ENCODE measurements at places on chromosomes 5 and 9.

- peak; percentile 27 for DNase-seq
Observed at GRCh38 chr9:16316911-16317817, 553.3 kb downstream of the BNC2 start.

- no peak for DNase-seq
Observed at GRCh38 chr5:135313405-135313804, 85.6 kb downstream of the MACROH2A1 start.

- DNase-seq: no peak
Observed at GRCh38 chr5:96001262-96001661, 39.6 kb upstream of the ELL2 start.

GRCh38 chr9:94280409-94280989 lies 21.4 kb downstream of the ZNF169 start:
- no peak for DNase-seq

DNA sequence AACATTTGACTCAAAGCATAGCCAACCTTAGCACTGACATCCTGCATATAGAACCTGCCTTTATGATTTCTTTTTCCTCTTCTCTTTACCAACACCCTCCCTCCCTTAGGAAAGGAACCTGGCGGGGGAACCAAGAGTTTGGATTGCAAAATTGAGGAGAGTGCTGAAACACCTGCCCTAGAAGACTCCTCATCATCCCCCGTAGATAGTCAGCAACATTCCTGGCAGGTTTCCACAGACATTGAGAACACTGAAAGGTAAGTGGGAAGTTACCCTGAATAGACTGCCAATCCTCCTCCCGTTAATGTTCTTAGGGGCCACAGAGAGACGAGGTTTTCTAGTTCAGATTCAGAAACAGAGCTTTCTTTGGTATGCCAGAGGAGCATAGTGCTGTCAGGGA lies 88.8 kb downstream of the RGS7BP start:
- DNase-seq: no peak

GRCh38 chr9:114228016-114228808 lies 72.9 kb downstream of the COL27A1 start:
- DNase-seq: no peak

DNA sequence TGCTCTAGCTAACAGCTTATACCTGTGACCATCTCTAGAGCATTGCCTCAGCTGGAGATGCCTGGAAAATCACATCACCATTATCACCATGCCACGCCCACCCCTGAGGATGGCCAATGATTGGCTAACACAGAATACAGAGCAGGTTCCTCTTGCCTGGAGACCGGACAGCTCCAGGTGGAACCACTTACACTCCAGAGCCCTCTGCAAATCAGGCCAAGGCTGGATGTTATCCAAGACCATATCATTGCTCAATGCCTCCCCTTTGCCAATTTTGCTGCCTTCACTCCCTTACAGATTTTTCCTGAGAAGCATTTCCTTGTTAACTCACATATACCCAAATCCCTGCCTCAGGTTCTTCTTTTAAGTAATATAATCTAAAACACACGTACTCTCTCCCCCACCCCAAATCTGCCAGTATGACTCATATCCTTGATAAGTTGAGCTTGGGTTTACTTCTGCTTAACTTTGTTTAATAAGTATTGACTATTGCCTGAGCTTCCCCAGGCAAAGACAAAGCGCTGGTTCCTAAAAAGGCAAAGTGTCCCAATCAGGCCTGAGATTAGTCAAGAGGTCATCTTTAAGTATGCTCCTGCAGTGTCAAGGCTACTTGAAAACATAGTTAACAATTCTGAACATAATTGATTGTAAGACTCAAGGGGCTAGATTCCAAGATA lies 309.6 kb downstream of the EPB41L4A start:
- DNase-seq: no peak

DNA sequence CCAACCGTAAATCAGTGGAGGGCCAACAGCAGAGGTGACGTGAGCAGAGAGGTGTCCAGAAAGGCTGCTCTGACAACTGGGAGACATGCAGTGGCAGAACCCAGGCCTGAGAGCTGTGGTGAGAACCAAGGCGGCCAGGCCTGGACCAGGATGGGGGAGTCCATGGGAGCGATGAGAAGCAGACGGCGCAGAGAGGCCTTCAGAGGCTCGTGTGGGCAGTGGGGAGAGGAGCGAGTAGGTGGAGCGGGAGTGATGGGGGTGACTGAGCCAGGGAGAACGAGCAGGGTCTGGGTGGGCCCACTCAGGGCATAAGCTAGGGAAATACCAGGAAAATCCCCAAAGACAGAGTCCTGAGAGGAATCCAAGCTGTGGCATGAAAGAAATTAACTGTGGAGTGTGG lies 7.9 kb upstream of the IL3 start:
- peak; percentile 6 for DNase-seq

- DNase-seq: no peak
Observed at GRCh38 chr9:13013991-13014883, 239.4 kb downstream of the LURAP1L start.

GRCh38 chr9:1747417-1747967 lies 267.7 kb upstream of the SMARCA2 start:
- no peak for DNase-seq

GRCh38 chr5:109291090-109291489 lies 118.7 kb downstream of the PJA2 start:
- DNase-seq: no peak

GRCh38 chr5:131550606-131551005 lies 84.4 kb downstream of the RAPGEF6 start:
- no peak for DNase-seq

GRCh38 chr9:89625721-89626687 lies 21.2 kb downstream of the GADD45G start:
- no peak for DNase-seq

GRCh38 chr5:132487841-132488555 lies 2.6 kb downstream of the IRF1 start:
- peak; percentile 50 for DNase-seq

DNA sequence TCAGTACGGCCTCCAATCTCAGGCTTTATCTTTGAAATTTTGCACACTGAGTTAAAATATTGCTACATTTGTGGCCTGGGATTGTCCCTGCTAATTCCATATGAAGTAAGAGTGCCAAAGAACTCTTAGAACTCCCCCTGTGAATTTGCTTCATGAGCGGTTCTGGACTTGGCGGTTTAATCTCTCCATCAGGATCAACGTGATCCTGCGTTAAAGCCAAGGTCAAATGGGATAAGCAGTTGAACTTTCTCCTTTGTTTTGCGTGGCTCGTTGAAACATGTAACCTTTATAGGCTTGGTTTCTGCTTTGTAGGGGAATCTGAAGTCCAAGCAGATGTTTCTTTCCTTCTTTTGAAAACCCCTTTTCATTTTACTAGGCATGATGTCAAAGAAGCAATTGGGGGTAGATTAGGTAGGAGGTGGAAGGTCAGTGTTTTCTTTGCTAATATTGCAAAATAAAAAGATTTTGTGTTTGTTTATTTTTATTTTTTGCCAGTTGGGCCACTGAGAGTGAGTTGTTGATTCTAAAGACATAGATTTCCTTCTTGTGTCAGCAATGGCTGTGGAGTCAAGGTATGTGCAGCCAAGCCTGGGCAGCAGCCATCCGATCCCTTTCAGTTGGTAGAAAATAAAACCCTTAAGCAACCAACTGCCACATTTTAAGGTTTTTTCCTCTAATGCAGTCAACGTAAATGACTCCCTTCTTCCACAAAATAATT lies 390.8 kb downstream of the NNT start:
- no peak for DNase-seq

DNA sequence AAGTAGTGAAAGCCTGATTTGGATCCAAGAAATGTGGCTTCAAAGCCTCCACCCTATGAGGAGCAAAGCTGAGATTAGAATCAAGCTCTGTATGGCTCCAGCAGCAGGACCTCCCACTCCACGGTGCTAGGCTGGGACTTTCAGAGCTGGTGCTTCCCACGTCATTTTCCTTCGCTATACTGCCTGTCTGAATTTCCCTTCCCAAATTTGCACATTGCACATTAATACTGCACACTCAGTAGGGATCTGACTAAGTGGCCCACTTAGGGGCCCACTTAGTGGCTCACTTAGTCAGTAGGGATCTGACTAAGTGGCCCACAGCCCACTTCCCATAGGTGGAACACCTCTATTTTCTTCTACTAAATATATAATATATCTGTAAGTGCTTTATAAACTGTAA lies 14.1 kb upstream of the SPDL1 start:
- DNase-seq: no peak

- peak; percentile 73 for DNase-seq
Observed at GRCh38 chr9:125446561-125447094, 185.0 kb downstream of the GAPVD1 start.

- DNase-seq: peak; percentile 28
Observed at GRCh38 chr9:135602789-135603481, 36.4 kb downstream of the GLT6D1 start.

GRCh38 chr9:23496489-23497136 lies 329.4 kb downstream of the ELAVL2 start:
- DNase-seq: no peak

DNA sequence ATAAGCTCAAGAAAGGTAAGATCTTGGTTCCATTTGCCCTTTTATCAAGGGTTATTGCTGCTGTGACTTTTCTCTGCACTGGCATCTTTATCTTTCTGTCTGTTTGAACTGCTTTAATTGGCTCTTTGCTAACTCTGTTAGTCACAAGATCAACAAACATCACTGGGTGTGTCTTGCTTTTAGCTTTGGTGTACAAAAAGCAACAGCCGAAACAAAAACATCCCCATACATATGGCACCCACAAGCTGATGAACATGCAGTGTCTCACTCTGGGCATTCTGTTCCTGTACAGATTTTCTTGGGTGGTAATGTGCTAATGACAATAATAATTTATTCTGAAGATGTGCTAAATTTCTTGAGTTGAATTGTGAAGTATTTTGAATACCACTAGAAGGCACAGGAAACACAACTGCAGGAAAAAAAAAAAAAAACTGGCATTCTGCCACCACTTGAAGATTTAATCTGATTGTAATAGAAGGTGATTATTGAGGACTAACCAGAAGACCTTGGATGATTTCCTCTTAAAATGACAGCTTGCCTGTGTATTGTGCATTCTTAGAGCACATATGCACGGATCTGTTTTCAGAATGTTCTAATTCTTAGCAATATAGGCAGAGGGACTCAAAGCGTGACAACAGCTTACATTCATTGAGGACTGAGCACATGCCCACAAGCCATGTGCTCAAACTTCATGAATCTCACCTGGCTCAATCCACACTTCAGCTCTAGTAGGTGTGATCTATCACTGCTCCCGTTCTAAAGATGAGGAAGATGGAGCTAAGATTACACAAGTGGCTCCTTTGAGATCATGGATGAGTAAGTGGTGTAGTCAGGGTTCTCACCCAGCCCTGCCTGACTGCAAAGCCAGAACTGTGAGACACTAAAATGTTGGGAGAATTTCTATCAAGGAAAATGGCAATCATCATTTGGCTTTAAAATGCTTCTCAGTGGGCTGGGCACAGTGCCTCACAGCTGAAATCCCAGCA lies 96.4 kb downstream of the EBF1 start:
- no peak for DNase-seq

DNA sequence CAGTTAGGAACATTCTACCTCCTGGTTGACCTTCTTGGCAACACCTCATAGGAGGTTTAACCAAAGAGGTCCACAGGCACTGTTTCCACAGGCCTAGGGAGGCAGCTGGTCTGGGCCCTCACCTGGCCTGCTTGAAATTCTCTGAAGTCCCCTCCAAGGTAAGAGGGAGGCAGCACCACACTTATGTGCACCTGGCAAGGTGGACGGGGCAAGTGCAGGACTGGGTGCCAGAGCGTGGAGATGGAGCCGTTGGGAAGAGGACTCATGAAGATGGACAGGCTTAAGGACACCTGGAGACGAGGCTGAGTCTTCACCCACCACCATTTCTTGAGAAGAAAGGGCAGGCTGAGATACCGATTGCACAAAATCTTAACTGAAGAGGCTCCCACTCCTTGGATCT lies 6.6 kb upstream of the BARHL1 start:
- DNase-seq: no peak

DNA sequence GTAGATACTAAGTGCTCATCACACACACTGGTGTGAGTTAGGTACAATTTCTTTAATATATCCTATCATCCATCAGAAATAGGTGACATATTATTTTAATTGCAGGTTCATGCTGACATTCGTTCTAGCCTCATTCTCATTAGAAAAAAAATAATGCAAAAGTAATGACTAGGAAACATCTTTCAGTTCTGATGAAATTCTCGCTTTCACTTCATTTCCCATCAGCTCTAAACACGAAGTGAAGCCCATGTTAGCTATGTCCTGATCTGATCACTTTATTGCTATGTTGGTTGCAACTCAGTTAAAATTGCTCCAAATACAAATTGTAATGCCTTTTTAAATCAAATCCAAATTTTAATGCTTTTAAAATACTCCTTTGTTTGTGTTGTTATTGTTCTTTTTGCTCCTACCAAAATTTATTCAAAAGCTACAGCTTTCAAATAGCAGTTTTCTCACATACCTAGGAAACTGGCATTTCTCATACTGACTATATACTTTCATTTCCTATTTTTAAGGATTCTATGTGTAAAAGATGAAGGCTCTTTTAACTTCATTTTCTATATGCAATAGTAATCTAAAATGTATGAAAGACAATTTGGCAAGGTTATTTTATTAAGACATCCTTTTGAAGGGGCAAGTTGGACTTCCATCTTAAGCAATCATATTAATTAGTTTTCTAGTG lies 1237.8 kb upstream of the ACO1 start:
- DNase-seq: no peak

DNA sequence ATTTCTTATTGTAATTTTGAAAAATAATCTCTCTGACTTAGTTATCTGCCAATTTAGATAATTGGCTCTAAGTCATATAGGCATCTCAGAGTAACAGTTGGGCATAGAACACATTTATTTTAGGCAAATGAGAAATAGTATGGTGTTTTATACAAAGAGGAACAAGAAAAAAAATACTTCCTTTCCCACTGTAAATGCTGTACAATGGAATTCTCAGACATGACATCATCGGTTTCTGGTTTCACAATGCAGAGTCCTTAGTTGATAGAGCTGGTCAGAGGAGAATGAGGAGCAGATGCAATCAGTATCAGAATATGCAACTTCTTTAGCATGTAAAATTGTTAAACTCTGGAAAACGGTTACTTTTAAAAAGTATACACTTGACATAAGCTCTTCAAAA lies 49.4 kb downstream of the PLK2 start:
- DNase-seq: no peak

DNA sequence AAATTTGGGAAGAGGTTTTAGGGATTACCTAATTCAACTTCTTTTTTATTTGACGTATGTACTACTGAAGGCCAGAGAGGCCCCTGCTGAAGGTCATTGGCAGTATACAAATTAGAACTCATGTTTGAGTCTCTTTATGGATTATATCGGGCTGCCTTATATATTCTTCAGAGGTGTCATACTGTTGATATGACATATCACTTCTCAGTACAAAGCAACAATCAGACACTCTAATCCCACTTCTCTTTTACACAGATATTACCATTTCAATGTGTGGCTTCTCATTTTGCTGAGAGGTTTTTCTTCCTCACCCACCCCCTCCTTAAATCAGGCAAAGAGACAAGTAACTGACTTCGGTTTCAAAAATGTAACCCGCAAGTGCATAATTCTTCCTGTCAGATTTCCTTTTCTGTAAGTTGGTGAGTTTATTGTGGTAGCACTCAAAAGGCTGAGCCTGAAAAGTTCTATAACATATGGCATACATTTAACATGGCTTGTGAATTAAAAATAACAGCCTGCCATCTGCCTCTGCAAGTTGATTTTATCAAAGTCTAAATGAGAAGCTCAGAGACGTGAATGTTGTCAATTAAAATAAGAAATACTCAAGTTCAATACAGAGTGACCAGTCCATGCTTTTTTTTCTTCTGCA lies 163.6 kb upstream of the RORB start:
- no peak for DNase-seq

Measured in Peyer's patch (tissue), 4 donors.